AG04449 (cell line): ENCODE measurements at places on chromosomes 6 and 20.

DNA sequence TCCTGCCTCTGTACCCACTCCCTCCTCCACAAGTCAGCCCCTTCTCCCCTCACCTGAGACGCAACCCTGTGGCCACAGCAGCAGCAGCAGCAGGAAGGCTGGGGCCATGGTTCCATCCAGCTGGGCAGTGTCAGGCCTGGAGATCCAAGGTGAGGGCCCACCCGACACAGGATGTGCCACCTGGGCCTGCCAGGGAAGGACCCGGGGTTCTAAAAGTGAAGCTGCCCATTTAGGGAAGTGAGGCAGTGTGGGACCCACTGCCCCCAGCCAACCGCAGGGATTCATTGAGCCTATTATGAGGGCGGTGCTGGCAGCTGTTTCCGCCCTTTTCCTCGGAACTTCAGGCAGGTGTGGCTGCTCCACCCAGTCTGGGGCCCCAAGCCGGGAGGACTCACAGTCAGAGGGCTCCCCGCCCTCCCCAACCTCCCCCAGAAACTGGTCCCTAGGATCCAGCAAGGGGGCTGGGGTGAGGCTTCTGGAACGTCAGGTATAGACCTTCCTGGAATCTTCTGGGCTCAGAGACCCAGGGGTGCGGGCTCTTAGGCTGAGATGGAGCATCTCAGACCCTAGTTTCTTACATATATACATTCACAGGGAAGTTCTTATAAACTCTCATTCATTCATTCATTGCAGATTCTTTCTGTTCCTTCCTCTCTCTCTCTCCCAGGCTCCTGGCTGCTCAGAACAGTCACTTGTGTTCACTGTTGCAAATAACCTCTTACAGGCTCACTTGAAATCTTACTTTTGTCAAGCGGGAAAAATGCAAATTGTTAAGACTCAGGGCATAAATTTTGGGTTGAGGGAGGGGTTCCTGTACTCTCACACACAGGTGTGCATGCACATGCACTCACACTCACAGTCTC, at the start of gene TREML2:
TSS of gene TREML2 (minus strand) at position 249 of the 863 bp plus-strand sequence. CDS start at position 108, 141 bp downstream.
- DNase-seq, result no peak

DNA sequence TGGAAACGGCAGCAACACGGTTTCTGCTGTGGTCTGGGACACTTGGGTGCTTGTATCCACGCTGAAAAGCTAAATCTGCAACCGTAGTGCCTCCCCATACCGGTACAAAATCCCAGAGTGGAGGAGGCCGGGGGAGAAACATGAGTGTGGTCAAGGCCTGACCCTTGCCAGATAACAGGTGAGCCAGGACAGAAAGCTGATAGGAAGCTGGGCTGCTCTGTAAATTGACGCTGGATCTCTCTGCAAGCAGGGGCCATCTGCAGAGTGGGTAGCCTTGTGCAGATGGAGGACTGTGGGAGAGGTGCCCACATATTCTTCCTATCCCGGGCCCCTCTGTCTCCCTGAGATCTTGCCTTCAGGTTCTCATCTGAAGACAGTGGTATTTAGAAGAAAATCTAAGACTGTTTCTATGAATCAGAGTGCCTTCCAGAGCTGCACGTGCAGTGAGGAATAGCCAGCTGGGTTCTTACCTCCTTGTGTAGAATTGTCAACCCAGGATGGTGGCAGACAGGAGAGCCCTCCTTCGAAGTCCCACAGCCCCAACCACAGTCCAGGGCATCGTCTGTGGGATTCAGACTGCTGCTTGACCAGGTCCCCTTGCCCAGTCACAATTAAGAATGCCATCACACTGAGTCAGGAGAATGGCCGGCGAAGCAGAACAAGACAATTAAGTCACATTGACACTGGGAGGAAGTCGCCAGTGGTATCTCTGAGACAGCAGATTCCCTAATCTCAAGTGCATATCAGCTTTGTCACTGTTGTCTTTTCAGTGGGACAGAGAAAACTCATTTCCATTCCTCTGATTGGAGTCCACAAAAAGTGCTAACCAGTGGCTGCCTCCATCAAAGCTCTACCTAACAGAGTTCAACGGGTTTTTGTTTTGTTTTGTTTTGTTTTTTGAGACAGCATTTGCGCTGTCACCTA, 100.0 kb upstream of the RIPOR2 start:
- DNase-seq, result no peak

DNA sequence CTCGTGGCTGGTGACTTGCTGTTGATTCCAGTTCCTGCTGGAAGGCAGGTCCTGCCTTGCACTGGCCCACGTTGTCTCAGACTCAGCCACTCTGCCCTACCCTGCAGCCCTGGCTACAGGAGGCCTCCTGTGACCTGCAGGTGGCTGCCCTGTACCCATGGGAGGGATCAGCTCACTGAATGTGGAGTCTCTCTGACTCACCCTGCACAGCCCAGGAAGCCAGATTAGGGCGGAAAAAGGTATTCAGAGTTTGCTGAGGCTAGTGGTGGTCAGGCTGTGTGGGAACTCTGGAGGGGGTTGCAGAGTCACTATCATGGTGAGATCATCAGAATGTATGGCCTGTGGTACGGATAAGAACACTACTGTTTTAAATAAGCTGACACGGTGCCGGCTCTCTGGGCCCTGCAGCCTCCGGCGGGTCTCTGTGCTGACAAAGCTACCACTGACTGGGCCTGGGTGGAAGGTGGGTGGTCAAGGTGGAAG, 24.7 kb upstream of the PYGB start:
- DNase-seq, result peak; percentile 50

- no peak for DNase-seq
Measured at GRCh38 chr20:63864545-63864977, 509 bp upstream of the TPD52L2 start.

DNA sequence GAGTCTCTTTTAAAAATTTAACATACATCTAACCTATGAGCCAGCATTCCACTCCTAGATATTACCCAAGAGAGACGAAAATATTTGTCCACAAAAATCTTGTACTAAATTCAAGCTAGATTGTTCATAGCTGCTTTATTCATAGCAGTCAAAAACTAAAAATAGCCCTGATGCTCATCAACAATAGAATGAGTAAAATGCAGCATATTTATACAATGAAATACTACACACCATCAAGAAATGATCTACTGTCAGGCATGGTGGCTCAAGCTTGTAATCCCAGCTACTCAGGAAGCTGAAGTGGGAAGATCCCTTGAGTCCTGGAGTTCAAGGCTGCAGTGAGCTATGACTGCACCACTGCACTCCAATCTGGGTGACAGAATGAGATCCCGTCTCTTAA, 22.0 kb upstream of the SRC start:
- peak; percentile 74 for DNase-seq

GRCh38 chr6:160070427-160070826, 51.2 kb upstream of the SLC22A1 start:
- no peak for DNase-seq

DNA sequence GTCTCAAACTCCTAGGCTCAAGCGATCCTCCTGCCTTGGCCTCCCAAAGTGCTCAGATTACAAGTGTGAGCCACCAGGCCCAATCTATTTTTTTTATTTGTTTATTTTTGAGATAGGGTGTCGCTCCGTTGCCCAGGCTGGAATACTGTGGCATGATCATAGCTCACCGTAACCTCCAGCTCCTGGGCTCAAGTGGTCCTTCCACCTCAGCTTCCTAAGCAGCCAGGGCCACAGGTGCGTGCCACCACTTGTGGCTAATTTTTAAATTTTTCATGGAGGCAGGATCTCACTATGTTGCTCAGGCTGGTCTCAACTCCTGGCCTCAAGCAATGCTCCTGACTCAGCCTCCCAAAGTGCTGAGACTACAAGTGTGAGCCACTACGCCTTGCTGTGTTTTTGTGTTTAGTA, 9.8 kb downstream of the KIF3B start:
- DNase-seq, result no peak
